ENCODE measurements at places on chromosomes 6 and 20. TPM values are rescaled to one million over a fixed set of nuclear protein-coding genes. Genes with fewer than 3 reads are reported as not detected.

STMND1 gene
- 2.6 TPM for total RNA-seq

SYCP2L gene
- total RNA-seq: 8.4 TPM

PPP1R3G gene
- 0.64 TPM for total RNA-seq

GRCh38 chr20:17648791-17649730 lies 33.0 kb downstream of the RRBP1 start:
- peak; percentile 78 for DNase-seq

GRCh38 chr6:2477250-2477649 lies 231.8 kb upstream of the GMDS start:
- no peak for DNase-seq

DNA sequence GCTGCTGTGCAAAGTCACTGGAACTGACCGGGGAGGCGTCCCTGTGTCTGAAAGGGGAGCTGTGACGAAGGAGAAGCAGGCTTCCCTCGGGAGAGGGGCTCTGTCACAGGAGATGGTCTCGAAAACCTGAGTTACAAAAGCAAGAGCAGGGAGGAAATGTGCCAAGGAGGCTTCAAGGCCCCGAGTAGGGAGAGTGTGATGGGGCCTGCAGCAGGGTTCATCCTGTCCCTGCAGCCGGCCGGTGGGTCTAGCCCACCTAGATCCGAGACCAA lies 16.7 kb downstream of the DYNLT1 start:
- no peak for DNase-seq

Data from upper lobe of left lung (tissue), 6 donors.